Activated naive CD4-positive, alpha-beta T cell (primary cell): ENCODE measurements at places on chromosomes 6 and 20.

DNA sequence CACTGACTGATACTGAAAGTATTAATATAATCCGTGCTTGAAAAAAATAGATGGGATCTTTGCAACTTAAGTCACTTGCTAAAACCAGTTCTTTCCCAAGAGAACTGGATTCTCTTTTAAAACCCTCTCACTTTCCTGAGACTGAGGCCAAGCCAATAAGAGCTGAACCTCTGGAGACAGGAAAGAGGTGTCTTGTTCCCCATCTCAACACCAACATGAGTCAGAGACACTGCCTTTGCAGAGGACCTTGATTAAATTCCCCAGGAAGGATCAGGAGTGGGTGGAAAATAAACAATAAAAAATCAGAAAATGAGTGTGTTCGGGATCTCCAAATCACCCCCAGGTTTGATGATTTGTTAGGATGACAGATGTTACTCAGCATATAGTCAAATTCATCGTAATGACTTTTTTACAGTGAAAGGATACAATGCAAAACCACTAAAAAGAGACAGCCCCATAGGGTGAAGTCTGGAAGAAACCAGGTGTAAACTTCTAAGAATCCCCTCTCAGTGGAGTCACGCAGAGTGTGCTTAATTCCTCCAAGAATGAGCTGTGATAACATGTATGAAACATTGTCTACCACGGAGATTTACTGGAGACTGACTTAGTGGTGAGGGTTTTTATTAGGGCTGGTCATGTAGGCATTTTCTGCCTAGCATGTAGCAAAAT lies 122.8 kb upstream of the BEND3 start:
- DNase-seq = no peak

- DNase-seq = no peak
Measured at GRCh38 chr20:64005394-64005793, 24.5 kb downstream of the PRPF6 start.

GRCh38 chr6:13188306-13188705 lies 140.0 kb downstream of the TBC1D7 start:
- no peak for DNase-seq

DNA sequence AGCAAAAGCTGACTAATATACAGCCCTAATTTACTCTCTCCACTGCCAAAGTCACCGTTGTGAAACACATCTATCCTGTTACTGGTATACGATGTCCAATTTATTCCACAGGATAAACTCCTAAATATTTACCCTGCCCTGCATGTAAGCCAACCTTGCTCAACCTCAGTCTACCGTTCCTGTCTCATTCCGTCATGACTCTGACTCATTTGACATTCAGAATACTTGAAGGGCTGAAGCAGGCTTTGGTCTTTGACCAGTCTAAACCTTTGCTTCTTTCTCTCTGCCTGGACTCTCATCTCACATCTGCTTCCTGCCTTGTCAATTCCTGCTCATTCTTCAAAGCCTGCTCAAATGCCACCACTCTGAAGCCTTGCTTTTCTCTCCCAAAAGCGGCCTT lies 157.5 kb downstream of the SCP2D1 start:
- DNase-seq = no peak

GRCh38 chr6:107124934-107125348 lies 9.6 kb upstream of the BEND3 start:
- no peak for DNase-seq

GRCh38 chr6:168365422-168366165 lies 46.0 kb upstream of the DACT2 start:
- DNase-seq = no peak

DNA sequence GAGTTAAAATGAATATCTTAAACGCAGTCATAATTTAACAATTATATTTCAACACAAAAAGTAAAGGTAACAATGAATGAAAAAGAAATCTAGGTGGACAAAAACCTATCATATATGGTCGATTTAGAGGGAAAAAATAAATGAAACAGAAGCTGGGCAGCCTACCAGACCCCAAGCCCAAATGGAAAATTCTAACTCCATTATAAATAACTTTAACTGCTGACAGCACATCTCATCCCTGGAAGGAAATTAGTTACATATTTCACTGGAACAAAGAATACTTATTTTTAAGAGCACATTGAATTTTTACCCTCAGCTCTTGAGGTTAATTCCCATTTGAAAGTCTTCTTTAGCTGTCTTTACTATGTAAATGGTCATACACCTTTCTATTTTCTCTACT lies 39.1 kb downstream of the COL12A1 start:
- DNase-seq = no peak

DNA sequence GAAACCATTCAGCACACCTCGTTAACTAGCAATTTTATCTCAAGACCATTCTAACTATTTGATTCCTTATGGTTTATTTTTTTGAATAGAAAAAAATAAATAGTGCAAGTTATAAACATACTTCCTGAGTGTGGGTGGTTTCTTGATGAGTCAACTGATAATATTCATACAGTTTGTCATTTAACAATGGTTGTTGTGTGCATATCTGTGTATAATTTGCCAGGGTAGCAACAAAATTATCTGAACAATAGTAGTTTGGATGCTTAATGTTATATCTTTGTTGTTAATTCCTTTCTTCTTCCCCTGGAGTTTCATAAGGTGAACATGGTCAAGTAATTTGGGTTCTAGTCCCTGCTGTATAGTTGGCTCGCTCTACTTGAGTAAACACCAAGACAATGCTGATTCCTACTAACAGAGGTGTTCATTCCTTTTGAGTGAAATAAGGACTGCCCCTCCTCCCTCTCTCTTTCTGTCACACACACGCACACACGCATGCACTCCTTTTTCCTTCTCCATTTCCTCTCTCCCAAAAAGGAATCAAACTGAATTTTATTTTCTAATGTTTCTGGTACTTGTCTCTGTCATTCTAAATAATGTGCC lies 938.1 kb upstream of the EPHA7 start:
- DNase-seq = no peak

GRCh38 chr6:50655848-50656453 lies 57.4 kb upstream of the TFAP2D start:
- DNase-seq = no peak

DNA sequence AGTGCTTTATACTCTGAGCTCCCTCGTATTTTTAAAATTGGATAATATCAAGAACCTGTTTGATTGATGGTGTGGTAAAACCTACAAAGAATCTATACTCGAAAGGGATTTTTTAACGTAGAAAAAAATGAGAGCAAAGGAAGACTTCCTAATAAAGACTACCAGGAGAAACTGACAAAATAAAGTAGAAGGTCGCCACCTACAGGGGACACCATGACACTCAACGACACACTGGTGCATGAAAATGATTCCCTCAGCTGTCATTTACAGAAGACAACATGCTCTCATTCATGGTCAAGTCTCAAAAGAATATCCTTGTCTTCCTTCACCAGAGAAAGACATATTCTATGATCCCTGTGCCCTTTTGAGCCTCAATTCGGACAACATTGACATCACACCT lies 10.1 kb upstream of the NHSL1 start:
- DNase-seq = no peak

DNA sequence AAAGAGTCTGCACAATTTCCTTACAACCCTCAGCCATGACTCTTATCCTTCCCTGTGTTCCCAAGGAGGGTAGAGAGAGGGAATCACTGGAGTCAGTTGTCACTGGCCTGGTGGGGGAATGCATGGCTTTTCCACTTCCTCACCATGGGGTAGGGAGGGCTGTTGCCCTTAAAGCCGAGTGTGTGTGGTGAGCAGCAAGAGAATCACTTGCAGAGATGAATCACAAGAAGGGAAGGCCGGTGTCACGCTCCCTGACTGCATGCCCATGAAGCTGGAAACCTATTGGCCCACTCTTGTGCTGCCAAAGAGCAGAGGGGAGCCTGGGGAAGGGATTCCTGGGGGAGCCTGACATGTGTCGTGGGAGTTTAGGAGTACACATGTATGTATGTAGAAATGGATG lies 18.1 kb upstream of the BMP6 start:
- DNase-seq = no peak
